ENCODE measurements at places on chromosomes 2 and 18.

- no peak for DNase-seq
Observed at GRCh38 chr2:47528874-47529273, 125.9 kb downstream of the MSH2 start.

GRCh38 chr18:5717256-5717655 is 173.5 kb upstream of the EPB41L3 start:
- DNase-seq: no peak

GRCh38 chr2:238974501-238975166 is 126.7 kb downstream of the TWIST2 start:
- DNase-seq: no peak

GRCh38 chr2:162282765-162283425 is 35.6 kb downstream of the IFIH1 start:
- no peak for DNase-seq
